Hypothalamus (tissue), 51 donors: ENCODE measurements at places on chromosomes 3 and 15.

GRCh38 chr3:11060500-11061251 is 68.1 kb downstream of the SLC6A1 start:
- DNase-seq = peak; percentile 62

DNA sequence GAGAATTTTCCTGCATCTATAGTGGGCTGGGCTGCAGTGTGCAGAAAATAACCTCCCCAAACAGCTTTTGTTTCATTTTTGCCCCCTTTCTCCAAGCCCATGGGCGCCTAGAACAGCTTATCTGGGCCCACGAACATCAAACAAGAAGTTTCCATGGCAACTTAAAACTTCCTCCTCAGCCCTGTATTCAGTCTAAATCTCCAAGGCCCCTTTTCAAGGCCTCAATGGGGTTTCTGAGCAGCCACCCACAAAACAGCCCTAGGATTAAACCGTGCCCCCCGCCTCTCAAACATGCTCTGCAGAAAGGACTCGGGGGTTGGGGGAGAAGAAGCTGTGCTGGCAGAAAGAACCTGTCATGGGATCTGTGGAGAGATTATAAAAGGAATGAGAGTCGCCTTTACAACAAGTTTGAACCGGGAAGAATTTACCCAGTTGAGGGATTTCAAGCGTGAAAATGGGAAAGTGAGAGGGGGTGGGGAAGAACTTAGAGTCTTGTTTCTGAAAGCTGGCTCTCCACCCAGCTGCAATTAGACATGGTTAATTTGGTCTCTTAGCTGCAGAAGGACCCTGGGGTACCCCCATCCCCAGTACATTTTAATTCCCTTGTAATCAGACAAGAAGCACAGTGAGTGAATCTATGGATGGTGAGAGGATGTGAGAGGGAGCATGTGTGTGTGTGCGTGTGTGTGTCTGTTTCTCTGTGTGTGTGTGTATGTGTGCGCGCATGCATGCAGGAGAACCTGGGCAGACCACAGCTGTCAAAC is 4.3 kb upstream of the FAM107A start:
- DNase-seq = no peak

GRCh38 chr3:37321377-37321781 is 147.0 kb upstream of the LRRFIP2 start:
- DNase-seq = no peak

- DNase-seq = no peak
Observed at GRCh38 chr3:126137490-126138130, 42.8 kb downstream of the ALDH1L1 start.

- DNase-seq = no peak
Observed at GRCh38 chr3:23329471-23330105, 126.5 kb downstream of the UBE2E2 start.

DNA sequence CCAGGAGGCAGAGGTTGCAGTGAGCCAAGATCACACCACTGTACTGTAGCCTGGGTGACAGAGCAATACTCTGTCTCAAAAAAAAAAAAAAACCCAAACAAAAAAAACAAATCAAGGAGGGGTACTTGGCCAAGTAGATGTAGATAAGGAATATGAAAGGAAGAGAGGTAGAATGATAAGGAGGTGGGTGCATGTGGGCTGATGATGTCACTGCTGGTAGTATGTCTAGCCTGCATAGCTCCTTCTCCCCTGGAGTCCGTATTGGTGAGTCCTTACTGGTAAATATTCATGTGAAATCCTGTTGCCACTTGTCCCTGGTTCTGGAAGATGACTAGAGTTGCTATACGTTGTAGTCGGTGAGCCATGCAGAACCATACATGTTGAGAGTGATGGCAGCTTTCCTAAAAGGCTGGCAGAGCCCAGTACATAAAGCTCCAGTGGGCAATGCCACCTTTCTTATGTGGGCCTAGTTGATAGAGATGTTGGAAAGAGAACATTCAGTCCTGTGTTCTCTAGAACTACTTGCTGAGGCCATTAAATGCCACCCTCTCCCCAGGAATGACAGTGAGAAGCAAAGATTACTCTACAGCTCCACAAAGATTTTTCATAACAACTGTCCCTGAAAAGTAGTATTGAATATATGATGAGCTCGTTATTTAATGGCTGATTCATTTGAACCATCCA is 11.0 kb downstream of the KAT2B start:
- no peak for DNase-seq
